ENCODE measurements at places on chromosomes 1 and 21.
A peak's percentile ranks its signal among the peaks of the same experiment; 100 is the strongest.

DNA sequence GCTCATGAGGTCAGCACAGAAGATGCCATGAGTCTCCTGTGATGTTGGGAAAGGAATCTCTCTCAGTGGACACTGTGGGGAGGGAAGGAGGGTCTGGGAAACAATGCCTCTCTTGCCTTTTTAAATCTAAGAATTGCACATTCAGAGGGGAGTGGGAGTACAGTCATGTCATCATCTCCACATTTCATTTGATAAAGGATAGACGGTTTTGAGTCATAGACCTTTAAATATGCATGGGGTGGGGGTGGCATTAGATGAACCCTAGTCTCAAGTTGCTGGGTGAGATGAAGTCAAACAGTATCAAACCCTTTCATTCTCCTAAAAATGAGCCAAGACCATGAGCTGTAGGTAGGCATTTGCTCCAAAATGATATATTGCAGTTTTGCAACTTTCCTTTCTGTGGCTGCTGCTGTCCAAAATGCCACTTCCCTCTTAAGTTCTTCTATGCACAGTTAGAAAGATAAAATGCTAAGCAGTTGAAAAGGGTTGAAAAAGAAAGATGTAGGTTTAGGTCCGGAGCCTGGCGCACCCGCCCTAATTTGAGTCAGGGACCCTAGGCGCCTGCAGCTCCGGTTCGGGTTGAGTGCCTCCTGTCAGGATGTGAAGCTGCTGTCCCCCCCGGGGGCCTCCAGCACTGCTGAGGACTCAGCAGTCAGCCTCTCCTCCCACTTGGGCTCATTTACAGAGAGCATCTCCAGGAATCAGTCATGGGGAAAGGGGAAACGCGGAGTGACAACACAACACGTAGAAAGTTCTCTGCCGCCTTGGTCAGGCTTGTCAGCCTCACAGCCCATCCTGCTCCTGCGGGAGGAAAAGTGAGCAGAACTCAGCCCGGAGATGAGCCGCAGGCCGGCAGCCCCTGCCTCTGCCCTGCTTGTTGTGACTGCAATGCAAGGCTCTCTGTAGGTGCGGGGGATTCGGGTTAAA is 479.3 kb upstream of the RUNX1 start:
- H3K4me3 ChIP-seq: peak overlapping the region; percentile 82
- H3K36me3 ChIP-seq: no peaks in the 10 kb centered on the region
- peak overlapping the region; percentile 87 for H3K27ac ChIP-seq
- peak; percentile 80 for DNase-seq

- H3K4me1 ChIP-seq: no peaks in the 10 kb centered on the region
- H3K36me3 ChIP-seq: peaks cover 43% of the 10 kb centered on the region
- peak overlapping the region; percentile 19 for H3K27ac ChIP-seq
- no peak overlapping the region for H3K4me3 ChIP-seq
Measured at GRCh38 chr1:200977071-200977754, 46.3 kb downstream of the KIF21B start.

DNA sequence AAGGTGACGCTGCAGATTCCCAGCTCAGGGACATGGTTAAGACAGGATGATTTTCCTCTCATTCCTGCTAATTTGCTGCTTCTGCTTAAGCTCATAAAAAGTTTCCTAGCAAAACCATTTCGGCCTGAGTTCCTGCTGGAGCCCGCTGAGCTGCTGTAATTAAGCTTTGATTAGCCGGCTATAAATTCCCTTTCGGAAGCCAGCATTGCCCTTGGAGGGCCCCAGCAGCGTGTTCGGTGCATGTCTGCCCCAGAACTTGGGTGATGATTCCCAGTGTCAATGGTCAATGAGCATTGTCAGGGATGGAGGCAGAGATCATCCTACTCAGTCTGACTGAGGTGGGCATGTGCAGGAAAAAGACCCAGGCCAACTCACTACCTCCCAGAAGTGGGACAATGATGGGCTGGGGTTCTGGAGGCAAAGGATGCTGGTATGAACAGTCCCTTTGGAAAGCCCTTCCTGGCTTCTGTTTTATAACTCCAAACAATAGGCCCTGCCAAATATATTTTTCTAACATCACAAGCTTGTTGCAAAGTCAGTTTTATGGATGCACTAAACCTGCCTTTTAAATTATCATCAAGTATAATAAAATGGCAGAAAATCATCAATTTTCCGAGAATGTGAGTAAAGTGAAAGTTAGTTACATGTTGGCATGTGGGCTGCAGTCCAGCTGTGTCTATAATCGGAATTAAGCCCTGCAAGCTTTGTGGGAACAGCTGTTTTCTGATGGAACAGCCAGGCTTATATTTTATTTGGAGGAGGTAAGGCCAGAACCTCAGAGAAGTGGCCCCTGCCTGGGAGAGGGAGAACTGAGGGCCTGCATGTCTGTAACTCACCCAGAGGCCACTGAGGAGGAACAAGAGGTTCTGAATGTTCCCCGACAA is 257.1 kb downstream of the GRIK3 start:
- no peak for DNase-seq
- no peaks in the 10 kb centered on the region for H3K36me3 ChIP-seq
- no peak overlapping the region for H3K27ac ChIP-seq
- H3K4me3 ChIP-seq: no peak overlapping the region
- no peaks in the 10 kb centered on the region for H3K4me1 ChIP-seq

- DNase-seq: no peak
- no peaks in the 10 kb centered on the region for H3K36me3 ChIP-seq
- H3K27me3 ChIP-seq: peaks cover 3% of the 10 kb centered on the region
- H3K4me1 ChIP-seq: peaks cover 3% of the 10 kb centered on the region
- H3K4me3 ChIP-seq: no peak overlapping the region
- H3K27ac ChIP-seq: no peak overlapping the region
Measured at GRCh38 chr1:60229821-60230220, 156.3 kb upstream of the C1orf87 start.

DNA sequence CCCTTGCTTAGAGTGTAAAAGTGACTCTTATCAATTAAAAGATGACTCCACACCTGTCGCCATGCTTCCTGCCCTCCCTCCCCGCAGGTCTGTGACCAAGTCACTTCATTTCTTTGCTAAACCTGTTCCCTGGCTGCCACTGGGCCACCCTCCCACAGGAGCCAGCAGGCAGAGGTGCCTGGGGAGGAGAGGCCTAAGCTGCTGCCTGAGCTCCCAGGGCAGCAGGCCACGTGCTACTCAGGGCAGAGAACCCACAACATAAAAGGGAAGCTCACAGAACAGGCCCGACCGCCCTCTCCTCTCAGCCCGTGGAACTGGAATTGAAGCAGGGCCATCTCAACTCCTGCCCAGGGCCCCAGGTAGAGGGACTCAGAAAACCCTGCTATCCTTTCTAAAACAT is 4.9 kb downstream of the C1orf198 start:
- DNase-seq: peak; percentile 16
- no peak overlapping the region for H3K4me3 ChIP-seq
- peaks cover 7% of the 10 kb centered on the region for H3K27me3 ChIP-seq
- peaks cover 22% of the 10 kb centered on the region for H3K4me1 ChIP-seq

- H3K27ac ChIP-seq: no peak overlapping the region
- no peak for DNase-seq
- H3K4me3 ChIP-seq: no peak overlapping the region
- H3K27me3 ChIP-seq: no peaks in the 10 kb centered on the region
Measured at GRCh38 chr1:51648180-51649109, 31.6 kb downstream of the OSBPL9 start.

GRCh38 chr21:37415939-37416338 is 49.4 kb downstream of the DYRK1A start:
- no peaks in the 10 kb centered on the region for H3K27me3 ChIP-seq
- H3K4me1 ChIP-seq: peaks cover 84% of the 10 kb centered on the region
- H3K4me3 ChIP-seq: no peak overlapping the region
- H3K27ac ChIP-seq: no peak overlapping the region

GRCh38 chr1:178417858-178418257 is 78.9 kb downstream of the CLEC20A start:
- no peak for DNase-seq
- H3K36me3 ChIP-seq: no peaks in the 10 kb centered on the region
- no peaks in the 10 kb centered on the region for H3K4me1 ChIP-seq
- peaks cover 2% of the 10 kb centered on the region for H3K27me3 ChIP-seq
- H3K4me3 ChIP-seq: no peak overlapping the region
- H3K27ac ChIP-seq: no peak overlapping the region

GRCh38 chr1:244218220-244218619 is 167.1 kb downstream of the ZBTB18 start:
- no peak overlapping the region for H3K27ac ChIP-seq
- no peak overlapping the region for H3K4me3 ChIP-seq
- H3K27me3 ChIP-seq: no peaks in the 10 kb centered on the region
- no peaks in the 10 kb centered on the region for H3K36me3 ChIP-seq

- no peak for DNase-seq
- no peaks in the 10 kb centered on the region for H3K4me1 ChIP-seq
- no peak overlapping the region for H3K4me3 ChIP-seq
- H3K27me3 ChIP-seq: peaks cover 11% of the 10 kb centered on the region
- no peaks in the 10 kb centered on the region for H3K36me3 ChIP-seq
- no peak overlapping the region for H3K27ac ChIP-seq
Measured at GRCh38 chr1:85495556-85495955, 30.6 kb upstream of the DDAH1 start.

GRCh38 chr1:200411406-200412257 is 1.8 kb upstream of the ZNF281 start:
- no peaks in the 10 kb centered on the region for H3K27me3 ChIP-seq
- H3K4me1 ChIP-seq: peaks cover 44% of the 10 kb centered on the region
- DNase-seq: no peak
- H3K27ac ChIP-seq: no peak overlapping the region
- H3K36me3 ChIP-seq: peaks cover 22% of the 10 kb centered on the region
- H3K4me3 ChIP-seq: no peak overlapping the region

- H3K4me1 ChIP-seq: peaks cover 18% of the 10 kb centered on the region
- no peak overlapping the region for H3K27ac ChIP-seq
- H3K27me3 ChIP-seq: peaks cover 3% of the 10 kb centered on the region
- no peak overlapping the region for H3K4me3 ChIP-seq
- H3K36me3 ChIP-seq: no peaks in the 10 kb centered on the region
Measured at GRCh38 chr1:172948457-172948856, 102.3 kb downstream of the TNFSF18 start.

- H3K27ac ChIP-seq: no peak overlapping the region
- H3K27me3 ChIP-seq: no peaks in the 10 kb centered on the region
Measured at GRCh38 chr1:113647164-113647563, 112.1 kb downstream of the PHTF1 start.

DNA sequence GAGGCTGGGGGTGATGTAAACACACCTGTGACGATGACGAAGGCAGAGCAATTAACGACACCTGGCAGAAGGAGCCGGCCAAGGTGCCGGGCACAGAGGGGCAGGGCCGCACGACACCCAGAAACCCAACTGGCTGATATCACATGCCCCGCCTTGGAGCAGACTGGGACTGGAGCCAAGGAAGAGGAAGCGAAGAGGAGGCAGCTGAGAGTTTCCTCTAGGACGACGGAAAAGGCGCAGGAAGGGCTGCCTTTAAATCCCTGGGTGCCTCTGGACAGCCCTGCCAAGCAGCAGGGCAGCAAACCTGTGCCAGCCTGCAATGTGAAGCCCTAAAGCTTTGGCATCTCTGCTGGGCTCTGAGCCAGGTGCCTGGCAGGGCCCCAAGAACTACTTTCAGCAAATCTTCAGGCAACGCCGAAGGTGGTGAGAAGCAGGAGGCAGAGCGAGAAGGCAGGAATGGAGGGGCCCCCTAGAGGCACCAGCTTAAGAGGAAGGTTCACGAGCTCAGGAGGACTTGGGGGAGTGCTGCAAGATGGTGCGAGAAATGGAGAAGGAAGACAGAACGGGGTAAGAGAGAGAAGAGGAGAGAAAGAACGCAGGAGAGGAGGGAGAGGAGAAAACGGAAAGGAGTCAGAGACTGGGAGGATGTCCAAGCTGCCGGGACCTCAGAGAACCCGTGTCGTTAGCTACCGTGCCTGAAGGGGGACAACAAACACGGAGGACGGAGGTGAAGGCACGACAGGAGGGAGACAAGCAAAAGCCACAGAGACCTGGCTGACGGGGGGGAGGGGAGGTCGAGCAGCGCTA is 25.3 kb upstream of the PEF1 start:
- H3K27me3 ChIP-seq: peaks cover 12% of the 10 kb centered on the region
- peaks cover 10% of the 10 kb centered on the region for H3K4me1 ChIP-seq
- no peak overlapping the region for H3K27ac ChIP-seq
- DNase-seq: peak; percentile 37
- no peaks in the 10 kb centered on the region for H3K36me3 ChIP-seq

GRCh38 chr1:36855699-36856494 is 178.4 kb downstream of the GRIK3 start:
- no peak for DNase-seq
- no peak overlapping the region for H3K4me3 ChIP-seq
- H3K36me3 ChIP-seq: no peaks in the 10 kb centered on the region
- H3K27ac ChIP-seq: no peak overlapping the region

- no peak overlapping the region for H3K27ac ChIP-seq
- H3K36me3 ChIP-seq: no peaks in the 10 kb centered on the region
- DNase-seq: no peak
- H3K4me3 ChIP-seq: no peak overlapping the region
- peaks cover 15% of the 10 kb centered on the region for H3K4me1 ChIP-seq
Measured at GRCh38 chr1:221765527-221765926, 23.6 kb upstream of the DUSP10 start.

DNA sequence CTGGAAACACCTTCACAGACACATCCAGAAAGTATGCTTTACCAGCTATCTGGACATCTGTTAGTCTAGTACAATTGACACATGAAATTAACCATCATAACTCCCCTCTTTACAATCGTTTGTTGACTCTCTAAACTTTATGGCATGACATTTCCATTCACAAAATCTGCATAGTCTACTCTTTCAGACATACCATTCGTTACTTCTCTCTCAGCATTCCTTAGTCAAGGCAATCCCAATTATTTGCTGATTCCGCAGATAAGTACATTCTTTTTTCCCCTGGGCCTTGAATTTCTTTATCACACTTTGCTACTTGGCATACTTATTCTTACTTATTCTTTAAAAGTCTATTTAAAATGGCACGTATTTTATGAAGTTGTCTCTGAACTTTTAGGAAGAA is 15.1 kb upstream of the CRB1 start:
- H3K27me3 ChIP-seq: no peaks in the 10 kb centered on the region
- H3K4me3 ChIP-seq: no peak overlapping the region
- no peak overlapping the region for H3K27ac ChIP-seq
- no peaks in the 10 kb centered on the region for H3K4me1 ChIP-seq
- no peak for DNase-seq

DNA sequence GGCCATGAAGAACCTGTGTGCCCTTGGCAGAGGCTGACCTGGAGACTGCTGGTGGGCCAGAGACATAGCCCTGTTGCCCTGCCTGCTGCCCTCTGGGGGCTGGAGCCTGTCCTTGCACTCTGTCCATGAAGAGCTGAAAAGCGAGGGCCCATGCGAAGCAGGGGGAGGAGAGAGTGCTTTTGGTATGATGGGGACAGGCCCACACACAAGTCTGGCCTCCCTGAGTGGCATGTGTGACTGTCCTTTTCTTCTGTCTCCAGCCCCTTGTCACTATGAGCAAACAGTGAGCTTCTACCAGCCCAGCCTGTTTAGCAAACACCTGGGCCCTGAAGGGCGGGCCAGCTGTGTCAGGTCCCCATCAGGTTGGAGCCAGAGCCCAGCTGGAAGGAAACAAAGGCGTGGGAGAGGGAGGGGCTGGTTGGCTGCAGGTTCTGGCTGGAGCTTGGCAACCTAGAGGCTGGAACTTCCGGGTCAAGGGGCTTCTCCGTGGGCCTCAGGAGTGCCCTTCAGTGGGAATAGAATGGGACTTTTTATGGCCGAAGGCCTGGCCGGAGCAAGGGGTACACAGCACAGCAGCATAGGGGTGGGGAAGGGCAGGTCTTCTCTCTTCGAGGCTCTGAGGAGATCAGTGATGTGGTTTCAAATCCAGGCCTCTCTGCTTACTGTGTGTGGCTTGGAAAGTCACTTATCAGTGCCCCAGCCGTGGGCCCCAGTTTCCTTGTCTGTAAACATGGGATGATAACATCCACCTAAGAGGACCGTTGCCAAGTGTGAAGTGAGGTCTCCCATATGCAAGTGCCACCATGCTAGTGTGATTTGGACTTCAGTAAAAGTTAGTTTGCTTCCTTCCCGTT is 14.3 kb downstream of the QSOX1 start:
- H3K27ac ChIP-seq: no peak overlapping the region
- H3K4me1 ChIP-seq: no peaks in the 10 kb centered on the region
- DNase-seq: peak; percentile 56
- no peak overlapping the region for H3K4me3 ChIP-seq
- H3K36me3 ChIP-seq: no peaks in the 10 kb centered on the region
